ENCODE measurements at places on chromosomes 11 and 22. TPM values are rescaled to one million over a fixed set of nuclear protein-coding genes. Genes with fewer than 3 reads are reported as not detected.

Gene CTSW
- total RNA-seq: 21.6 TPM

Gene INS
- total RNA-seq: not detected

DNA sequence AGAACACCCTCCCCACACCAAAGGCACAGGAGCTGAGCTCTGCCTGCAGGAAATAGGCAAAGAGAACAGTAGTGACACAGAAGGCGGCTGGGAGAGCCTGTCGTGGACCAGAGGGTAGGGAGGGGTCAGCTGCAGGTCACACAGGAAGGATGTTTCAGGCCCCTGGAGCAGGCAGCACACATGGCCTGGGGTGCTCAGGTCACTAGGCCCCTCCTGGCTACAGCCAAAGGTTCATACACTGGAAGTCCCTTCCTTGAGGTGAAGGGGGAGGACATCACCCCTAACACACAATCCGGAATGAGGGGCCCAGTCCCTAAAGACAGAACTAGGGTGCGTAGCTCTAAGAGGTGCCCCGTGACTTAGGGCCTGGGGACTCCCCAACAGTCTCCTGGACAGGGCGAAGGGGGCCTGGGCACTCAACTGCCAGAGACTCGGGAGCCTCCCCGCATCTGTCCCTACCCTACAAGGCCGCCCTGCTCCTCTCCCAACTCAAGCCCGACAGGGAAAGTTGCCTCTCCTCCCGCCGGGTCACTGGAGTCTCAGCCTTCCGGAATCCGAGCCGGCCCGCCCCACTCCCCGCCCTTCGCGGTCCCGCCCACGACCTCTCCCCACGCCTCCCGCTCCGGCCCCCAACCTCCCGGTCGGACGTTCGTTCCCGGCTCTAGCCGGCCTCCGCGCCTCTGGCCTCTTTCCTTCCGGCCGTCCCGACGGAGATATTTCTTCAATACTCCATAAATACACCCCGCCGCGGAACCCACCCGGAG, at the start of gene CYB5R2:
Gene CYB5R2, minus strand, starts transcription at position 541 of the 764 bp plus-strand sequence. CDS start 675 bp downstream, outside the sequence.
- no peak for DNase-seq

- no peak for DNase-seq
These were observed 9.7 kb downstream of the KDELR3 start for GRCh38 chr22:38477585-38477984.

GRCh38 chr11:85494396-85494795, 132.7 kb downstream of the DLG2 start:
- DNase-seq: no peak

GRCh38 chr22:44266796-44267760, 45.7 kb downstream of the SHISAL1 start:
- DNase-seq: no peak

GRCh38 chr11:42786981-42787380, 524.8 kb upstream of the API5 start:
- no peak for DNase-seq

DNA sequence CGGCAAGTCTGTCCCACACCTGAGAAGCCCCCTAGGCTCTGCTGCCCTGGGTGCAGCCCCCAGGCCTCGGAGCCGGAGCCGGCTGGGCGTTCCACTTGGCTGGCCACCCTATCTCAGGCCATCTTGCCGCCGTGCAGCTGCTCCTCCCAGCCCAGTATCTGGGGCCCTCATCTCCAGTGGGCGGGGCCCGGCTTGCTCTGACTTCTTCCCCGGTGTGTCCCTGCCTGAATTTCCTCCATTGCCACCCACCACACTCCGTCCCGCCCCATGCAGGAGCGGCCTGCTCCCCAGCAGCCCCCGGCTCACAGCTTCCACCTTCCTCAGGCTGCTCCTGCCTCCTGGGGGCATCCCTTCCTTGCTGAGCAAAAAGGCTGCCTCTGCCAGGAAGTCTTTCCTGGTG, 46.6 kb downstream of the WNT7B start:
- DNase-seq: no peak

- DNase-seq: no peak
These were observed 45.9 kb downstream of the TBX1 start for GRCh38 chr22:19806213-19807160.

- no peak for DNase-seq
These were observed 9.0 kb upstream of the RDX start for GRCh38 chr11:110305169-110306018.

GRCh38 chr22:27724157-27724556, 77.4 kb downstream of the MN1 start:
- DNase-seq: no peak

- DNase-seq: no peak
These were observed 695 bp downstream of the RCE1 start for GRCh38 chr11:66843776-66844495.
